ENCODE measurements at places on chromosomes 4 and X. TPM values are rescaled to one million over a fixed set of nuclear protein-coding genes. Genes with fewer than 3 reads are reported as not detected.

DNA sequence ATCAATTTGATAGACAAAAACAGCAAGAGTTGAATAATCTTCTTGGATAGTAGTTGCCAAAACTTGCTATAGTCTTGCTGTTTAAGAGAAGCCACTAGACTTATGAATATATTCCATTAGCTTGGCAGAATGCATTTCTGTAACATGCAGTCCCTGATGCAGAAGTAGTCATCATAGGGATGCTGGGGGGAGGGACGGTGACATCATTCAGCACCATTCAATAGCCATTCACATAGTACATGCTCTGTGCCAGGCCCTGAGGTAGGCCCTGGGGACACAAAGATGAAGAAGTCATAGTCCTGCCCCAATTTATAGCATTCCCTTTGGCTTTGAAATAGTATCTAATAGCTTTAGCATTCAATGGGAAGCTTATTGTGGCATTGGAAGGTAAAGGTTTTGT is 185.5 kb upstream of the AFF2 start:
- no peaks in the 10 kb centered on the region for H3K27me3 ChIP-seq
- H3K4me1 ChIP-seq = no peaks in the 10 kb centered on the region
- H3K36me3 ChIP-seq = no peaks in the 10 kb centered on the region
- no peak overlapping the region for H3K27ac ChIP-seq
- DNase-seq = no peak
- no peak overlapping the region for H3K4me3 ChIP-seq

DNA sequence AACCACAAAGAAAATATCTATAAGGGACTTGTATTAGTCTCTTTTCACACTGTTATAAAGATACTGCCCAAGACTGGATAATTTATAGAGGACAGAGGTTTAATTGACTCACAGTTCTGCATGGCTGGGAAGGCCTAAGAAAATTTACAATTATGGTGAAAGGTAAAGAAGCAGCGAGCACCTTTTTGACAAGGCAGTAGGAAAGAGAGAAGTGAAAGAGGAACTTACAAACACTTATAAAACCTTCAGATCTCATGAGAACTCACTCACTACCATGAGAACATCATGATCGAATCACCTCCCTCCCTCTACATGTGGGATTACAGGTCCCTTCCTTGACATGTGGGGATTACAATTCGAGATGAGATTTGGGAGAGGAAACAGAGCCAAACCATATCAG is 856.0 kb downstream of the TRAM1L1 start:
- no peaks in the 10 kb centered on the region for H3K36me3 ChIP-seq
- H3K4me3 ChIP-seq = no peak overlapping the region
- no peaks in the 10 kb centered on the region for H3K4me1 ChIP-seq
- H3K27me3 ChIP-seq = no peaks in the 10 kb centered on the region
- DNase-seq = no peak

The ARSJ gene
- total RNA-seq = 4.9 TPM

The SORBS2 gene
- 22.6 TPM for total RNA-seq

The ARFIP1 gene
- total RNA-seq = 32.5 TPM

- DNase-seq = no peak
- peak overlapping the region; percentile 1 for H3K27ac ChIP-seq
- H3K4me3 ChIP-seq = no peak overlapping the region
- H3K4me1 ChIP-seq = no peaks in the 10 kb centered on the region
These were observed 61.1 kb upstream of the VAMP7 start for GRCh38 chrX:155819966-155820491.

The FGD1 gene
- total RNA-seq = 23.9 TPM

The SHISA3 gene
- 0.24 TPM for total RNA-seq

DNA sequence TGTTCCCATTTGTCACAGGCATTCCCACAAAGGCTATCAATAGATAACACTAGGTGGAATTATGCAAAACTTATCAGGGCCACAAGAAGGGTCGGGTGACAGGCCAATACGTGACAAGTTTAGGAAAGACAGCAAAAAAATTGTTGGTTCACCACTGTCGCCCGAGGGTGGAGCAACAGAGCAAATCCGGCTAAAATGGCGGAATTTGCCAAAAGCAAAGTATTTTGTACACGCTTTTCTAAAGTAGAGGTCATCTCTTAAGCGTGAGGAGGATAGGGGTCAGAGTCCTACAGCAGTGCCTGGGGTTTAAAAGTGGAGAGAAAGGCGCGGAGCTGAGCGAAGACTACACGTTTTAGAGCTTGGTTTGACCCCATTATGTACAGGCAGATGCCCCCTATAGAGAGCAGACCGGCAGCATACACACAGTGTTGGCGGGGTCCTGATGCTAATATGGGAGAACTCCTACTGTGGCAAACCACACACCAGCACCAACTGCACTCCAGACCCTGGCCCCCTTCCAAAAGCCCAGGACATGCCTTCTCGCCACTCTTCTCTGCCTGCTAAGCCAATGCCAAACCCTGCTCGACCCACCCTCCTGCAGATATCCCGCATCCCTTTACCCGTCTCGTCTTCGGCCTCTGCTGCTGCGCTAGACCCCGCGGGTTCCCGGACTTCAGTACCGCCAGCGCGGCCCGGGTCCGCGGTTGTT is 733 bp downstream of the CCNA2 start:
- peaks cover 15% of the 10 kb centered on the region for H3K4me1 ChIP-seq
- peak overlapping the region; percentile 82 for H3K27ac ChIP-seq
- H3K27me3 ChIP-seq = no peaks in the 10 kb centered on the region

DNA sequence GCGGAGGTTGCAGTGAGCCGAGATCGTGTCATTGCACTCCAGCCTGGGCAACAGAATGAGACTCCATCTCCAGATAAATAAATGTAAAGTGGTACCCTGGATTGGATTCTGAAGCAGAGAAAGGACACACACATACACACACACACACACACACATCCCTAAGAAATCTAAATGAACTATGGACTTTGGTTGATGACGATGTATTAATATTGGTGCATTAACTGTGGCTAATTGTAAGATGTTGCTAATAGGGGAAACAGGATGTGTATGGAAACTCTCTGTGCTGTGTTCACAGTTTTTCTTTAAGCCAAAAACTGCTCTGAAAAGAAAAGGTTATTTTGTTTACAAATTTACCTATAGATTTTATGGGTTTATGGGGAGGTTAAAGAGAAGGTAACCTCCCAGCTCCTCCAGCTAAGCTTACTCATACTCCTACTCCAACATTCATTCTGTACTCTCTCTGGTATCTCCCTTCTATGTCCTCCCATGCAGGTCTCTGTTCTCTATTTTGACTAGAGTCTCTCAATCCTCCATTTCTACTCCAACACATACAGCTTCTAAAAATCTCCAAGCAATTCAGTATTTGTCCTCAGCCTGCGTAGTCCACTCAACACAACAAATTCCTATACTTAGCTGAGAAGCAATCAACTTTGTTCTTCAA is 46.5 kb upstream of the RELL1 start:
- H3K27ac ChIP-seq = no peak overlapping the region
- no peak overlapping the region for H3K4me3 ChIP-seq
- H3K4me1 ChIP-seq = peaks cover 14% of the 10 kb centered on the region
- no peaks in the 10 kb centered on the region for H3K36me3 ChIP-seq
- H3K27me3 ChIP-seq = no peaks in the 10 kb centered on the region

All from type B pancreatic cell (in vitro differentiated cells).